ENCODE measurements at places on chromosomes 13 and 19.

- no peak for DNase-seq
These were observed 135.9 kb downstream of the DLEU7 start for GRCh38 chr13:50707628-50708027.

- no peak for DNase-seq
These were observed 14.2 kb upstream of the SEMA6B start for GRCh38 chr19:4573682-4574081.

DNA sequence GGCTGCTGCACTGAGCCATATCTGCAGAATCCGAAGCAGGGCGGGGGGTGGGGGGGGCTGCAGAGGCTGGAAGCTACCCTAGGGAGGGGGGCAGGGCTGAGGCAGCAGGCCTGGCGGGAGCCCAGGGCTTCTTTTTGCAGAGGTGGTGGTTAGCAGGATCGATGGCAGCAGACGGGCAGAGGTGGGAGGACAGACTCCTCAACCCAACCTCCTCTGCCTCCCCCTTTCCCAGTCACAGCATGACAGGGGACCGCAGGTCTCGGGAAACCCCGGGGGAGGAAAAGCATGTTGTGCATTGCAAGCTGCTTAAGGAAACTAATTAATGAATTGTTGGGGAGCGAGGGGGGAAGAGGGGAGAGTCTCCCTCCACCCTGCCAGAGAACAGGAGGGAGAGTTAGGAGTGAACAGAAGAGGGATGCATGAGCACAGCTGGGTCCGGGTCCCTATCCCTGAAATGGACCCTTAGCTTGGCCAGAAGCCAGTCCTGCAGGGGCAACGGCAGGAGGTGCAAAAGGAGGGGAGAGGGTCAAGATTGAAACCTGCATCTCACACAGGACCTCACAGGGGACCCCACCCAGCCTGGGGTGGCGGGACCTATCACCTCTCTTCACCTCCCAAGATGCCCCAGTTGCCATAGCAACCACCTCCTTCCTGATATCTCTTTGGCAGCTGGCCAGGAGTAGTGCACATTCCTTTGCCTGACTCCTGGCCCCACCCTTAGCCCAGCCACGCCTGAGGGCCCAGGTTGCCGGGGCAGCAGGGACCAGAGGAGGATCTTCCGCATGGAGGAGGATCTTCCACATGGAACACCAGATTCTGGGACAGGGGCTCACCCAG lies 1.8 kb downstream of the FXYD7 start:
- DNase-seq: no peak

DNA sequence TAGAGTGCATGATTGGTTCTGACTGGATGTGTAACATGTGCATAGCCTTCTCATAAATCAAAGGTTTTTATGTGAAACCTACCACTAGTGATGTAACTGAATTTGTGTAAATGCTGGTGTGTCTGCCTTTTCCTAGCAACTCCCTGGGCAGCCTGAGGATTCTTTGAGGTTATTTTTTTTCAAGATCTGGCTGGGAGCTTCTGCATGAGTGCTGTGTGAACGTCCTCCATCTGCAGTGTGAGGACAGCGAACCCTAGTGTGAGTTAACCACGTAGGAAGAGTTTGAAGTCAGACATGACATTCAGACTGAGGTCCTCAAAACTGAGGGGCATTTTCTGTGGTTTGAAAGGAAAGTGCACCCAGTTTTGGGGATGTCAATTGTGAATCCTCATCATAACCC lies 39.9 kb downstream of the DPRX start:
- no peak for DNase-seq

GRCh38 chr13:74115133-74115532 lies 19.1 kb downstream of the KLF12 start:
- no peak for DNase-seq

- DNase-seq: peak; percentile 12
These were observed 43.0 kb downstream of the CACNA1A start for GRCh38 chr19:13463296-13463695.

DNA sequence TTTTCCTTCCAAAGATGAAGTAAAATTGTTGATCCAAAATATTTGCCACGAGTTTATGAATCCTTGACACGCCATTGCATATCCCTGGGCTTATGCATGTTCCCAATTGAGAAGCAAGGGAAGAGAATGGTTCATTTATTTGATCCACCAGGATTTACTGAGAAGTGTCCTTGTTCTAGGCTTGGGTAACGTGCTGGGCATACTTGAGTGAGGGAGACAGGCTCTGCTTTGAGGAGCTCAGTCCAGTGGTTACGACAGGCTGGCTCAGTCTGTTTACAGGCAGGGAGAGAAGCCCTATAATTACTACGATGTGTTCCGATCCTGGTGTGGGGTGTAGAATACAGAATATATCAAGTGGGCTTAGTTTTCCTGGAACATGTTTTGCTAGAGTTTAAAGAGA lies 6.3 kb upstream of the PNMA8C start:
- DNase-seq: no peak

DNA sequence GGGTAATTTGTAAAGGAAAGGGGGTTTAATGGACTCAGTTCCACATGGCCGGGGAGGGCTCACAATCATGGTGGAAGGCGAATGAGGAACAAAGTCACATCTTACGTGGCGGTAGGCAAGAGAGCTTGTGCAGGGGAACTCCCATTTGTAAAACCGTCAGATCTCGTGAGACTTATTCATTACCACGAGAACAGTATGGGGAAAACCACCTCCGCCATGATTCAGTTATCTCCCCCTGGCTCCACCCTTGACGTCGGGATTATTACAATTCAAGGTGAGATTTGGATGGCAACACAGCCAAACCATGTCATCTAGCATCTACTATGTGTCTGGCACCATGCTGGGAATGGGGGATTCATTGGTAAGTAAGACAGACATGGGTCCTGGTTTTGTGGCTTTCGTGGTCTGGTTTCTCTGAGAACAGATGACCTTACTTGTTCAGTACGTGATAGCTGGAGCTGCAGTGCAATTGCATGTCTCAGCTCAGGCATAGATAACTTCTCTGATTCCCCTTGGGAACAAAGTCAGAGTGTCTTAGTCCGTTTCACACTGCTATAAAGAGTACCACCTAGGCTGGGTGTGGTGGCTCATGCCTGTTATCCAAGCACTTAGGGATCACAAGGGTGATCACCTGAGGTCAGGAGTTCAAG lies 8.3 kb downstream of the ZNF554 start:
- DNase-seq: no peak

DNA sequence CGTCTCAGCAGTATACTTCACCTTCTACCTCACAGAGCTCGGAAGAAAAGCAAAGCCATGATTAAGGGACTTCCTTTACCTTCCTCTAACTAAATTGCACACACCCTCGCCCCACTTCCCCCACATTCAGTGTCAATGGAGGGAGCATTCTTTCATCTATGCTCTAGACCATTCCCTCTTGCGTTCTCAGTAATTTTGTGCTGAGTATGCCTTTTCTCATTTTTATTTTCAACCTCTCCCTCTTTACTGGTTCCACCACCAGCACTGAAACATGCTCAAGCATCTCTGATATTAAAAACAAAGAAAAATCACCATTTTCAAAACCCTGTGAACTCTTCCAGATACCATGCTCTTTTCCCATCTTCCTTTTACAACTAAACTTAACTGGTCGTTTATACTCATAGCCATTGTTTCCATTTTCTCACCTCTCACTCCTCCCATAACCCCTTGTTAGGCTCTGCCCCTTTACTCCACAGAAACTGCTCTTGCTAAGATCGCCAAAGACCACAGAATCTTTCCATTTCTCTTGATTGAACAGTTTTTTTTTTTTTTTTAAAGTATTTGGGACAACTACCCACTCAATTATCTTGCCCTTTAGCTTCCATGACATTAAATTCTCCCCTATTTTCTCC lies 32.4 kb downstream of the SERPINE3 start:
- DNase-seq: no peak

DNA sequence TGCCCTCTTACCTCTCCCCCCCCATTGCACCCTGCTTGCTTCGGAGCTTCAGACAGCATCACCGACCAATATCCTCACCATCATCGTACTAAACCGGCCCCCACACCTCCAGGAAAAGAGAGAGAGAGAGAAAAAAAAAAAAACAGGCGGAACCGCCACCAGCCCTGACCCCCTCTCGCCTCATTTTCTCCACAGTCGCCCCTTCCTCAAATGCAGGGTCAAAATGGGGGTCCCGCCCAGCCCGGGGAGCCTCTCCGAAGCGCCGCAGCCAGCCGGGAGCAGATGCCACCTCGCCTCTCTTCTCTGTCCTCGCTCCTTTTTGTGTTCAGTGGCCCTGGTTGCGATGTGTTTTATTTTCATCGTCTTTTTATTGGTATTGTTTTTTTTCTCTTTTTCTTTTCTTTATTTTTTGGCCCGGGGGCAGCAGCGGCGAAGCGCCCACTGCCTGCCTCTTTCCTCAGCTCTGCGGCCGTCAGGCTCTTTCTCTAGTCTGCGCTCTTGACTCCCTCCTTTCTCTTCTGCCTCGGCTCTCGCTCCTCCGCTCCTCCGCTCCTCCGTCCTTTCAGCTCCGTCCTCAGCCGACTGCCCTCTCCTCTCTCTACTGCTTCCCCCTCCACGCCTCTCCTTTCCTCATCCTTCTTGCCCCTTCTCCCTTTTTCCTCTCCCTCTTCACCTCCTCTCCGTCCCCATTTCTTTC lies 41.4 kb downstream of the DEDD2 start:
- peak; percentile 33 for DNase-seq

GRCh38 chr19:44702551-44703176 lies 3.7 kb downstream of the CEACAM16 start:
- no peak for DNase-seq

DNA sequence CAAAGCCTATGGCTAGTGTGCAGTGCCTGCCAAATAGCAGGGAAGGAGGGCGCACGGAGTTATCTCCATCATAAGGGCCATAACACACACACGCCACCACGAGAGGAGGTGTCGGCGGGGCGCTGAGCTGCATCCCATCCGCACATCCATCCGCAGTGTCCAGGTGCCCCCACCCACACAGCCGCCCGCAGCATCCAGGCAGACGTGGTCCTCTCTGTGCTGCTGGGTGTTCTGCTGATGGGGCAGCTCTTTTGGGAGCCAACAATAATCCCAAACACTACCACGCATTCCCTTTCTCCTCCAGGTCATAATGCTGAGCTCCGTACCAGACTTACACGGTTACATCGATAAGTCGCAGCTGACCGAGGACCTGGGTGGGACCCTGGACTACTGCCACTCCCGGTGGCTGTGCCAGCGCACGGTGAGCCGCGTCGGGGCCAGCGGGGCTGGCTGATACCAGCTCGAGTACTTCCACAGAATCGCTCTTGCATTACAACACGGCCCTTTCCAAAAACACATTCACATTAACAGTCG lies 41.5 kb upstream of the F7 start:
- DNase-seq: no peak

DNA sequence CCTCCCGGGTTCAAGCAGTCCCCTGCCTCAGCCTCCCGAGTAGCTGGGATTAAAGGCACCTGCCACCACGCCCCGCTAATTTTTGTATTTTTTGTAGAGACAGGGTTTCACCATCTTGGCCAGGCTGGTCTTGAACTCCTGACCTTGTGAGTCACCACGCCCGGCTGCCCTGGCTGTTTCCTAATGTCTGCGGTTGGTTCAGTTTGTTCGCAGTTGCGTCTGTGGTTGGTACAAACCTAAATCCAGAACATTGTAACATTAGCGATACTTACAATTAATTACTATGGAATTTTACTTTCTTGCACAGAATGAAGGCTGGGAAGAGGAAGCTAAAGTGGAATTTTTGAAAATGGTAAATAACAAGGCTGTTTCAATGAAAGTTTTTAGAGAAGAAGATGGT lies 38.1 kb downstream of the RNF17 start:
- no peak for DNase-seq

DNA sequence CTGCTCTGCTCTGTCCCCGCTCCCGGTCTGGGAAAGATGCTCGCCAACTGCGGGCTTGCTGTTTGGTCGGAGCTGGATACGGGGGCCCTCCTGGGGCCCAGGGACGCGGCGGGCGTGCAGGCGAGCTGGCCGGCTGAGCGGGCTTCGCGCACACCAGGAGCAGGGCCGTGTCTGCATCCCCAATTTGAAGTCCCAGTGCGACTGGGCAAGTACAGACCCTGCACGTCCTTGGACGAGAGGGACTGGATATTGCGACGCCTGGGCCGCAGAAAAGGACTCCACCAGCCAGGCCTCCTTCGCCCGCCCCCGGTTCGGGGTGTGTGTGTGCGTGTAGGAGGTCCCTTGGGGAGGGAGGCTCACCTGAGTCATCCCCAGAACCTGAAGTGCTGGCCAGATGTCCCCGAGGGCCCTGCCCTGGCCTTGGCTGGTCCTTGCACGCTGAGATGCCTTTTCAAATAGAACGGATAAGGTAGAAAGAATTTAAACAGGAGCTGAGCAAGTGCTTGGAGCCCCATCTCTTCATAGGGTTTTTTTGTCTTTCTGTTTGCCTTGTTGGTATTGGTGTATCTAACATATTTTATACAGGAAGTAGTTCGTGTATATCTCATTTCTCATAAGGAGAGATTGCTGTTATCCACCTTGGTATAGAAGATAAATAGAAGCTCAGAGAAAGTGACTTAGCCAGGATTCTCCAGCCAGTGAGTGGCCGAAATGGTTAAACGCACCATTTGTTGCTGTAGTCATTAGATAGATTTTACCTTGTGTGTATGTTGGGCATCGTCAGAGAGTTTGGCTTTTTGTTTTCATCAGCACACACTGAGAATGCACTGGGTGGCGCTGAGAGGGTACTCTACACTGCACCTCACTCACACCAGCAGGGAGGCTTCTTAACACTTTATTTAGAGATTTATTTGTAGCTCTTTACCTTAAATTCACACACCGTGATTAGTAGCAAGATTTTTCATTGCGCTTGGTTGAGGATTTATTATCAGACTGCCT lies 1.1 kb downstream of the NAXD start:
- peak; percentile 33 for DNase-seq
